HCT116 (cell line): ENCODE measurements at places on chromosomes 2 and 18. TPM values are rescaled to one million over a fixed set of nuclear protein-coding genes. Genes with fewer than 3 reads are reported as not detected.

The GALNT13 gene
- 0.44 TPM for total RNA-seq

The BCL2L11 gene
- total RNA-seq: 17.8 TPM

The GKN1 gene
- total RNA-seq: not detected

The RUFY4 gene
- total RNA-seq: 0.27 TPM
